ENCODE measurements at places on chromosomes 16 and 17.

- no peak overlapping the region for H3K27ac ChIP-seq
- no peaks in the 10 kb centered on the region for H3K4me1 ChIP-seq
- H3K36me3 ChIP-seq = no peaks in the 10 kb centered on the region
These were observed 82.9 kb upstream of the GPRC5B start for GRCh38 chr16:19967561-19967960.

GRCh38 chr16:55811811-55812210 is 21.1 kb downstream of the CES1 start:
- no peaks in the 10 kb centered on the region for H3K27me3 ChIP-seq
- no peak for DNase-seq

- no peak overlapping the region for H3K27ac ChIP-seq
- no peak for DNase-seq
- no peak overlapping the region for H3K4me3 ChIP-seq
- H3K27me3 ChIP-seq = peaks cover 7% of the 10 kb centered on the region
These were observed 11.6 kb upstream of the NTN1 start for GRCh38 chr17:9009737-9010136.

DNA sequence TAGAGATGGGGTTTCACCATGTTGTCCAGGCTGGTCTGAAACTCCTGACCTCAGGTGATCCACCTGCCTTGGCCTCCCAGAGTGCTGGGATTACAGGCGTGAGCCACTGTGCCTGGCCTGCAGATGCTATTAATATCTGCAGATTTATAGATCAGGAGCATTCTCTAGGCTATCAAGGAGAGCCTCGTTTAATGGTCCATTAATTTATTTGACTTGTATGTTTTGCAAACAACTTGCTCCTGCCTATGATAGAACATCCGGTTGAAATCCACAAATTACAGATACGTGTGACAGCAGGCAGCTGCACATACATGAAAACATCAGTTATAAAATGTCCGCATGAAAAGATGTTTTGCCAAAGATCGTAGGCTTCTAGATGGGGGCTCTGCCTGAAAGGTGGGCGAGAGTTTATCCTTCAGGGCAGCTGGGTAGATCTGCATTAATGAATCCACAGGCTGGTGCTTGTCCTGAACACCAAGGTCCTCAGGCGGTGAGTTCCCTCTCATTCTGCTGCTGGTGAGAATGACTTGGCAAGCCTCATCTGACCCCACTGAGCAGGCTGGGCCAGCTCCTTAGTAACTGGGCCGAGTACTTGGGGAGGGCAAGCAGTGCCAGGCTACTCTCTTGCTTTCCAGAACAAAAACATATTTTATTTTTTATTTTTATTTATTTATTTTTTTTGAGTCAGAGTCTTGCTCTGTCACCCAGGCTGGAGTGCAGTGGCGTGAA is 37.1 kb upstream of the MGAT5B start:
- DNase-seq = no peak
- H3K27me3 ChIP-seq = peaks cover 21% of the 10 kb centered on the region
- no peaks in the 10 kb centered on the region for H3K36me3 ChIP-seq
- no peaks in the 10 kb centered on the region for H3K4me1 ChIP-seq

DNA sequence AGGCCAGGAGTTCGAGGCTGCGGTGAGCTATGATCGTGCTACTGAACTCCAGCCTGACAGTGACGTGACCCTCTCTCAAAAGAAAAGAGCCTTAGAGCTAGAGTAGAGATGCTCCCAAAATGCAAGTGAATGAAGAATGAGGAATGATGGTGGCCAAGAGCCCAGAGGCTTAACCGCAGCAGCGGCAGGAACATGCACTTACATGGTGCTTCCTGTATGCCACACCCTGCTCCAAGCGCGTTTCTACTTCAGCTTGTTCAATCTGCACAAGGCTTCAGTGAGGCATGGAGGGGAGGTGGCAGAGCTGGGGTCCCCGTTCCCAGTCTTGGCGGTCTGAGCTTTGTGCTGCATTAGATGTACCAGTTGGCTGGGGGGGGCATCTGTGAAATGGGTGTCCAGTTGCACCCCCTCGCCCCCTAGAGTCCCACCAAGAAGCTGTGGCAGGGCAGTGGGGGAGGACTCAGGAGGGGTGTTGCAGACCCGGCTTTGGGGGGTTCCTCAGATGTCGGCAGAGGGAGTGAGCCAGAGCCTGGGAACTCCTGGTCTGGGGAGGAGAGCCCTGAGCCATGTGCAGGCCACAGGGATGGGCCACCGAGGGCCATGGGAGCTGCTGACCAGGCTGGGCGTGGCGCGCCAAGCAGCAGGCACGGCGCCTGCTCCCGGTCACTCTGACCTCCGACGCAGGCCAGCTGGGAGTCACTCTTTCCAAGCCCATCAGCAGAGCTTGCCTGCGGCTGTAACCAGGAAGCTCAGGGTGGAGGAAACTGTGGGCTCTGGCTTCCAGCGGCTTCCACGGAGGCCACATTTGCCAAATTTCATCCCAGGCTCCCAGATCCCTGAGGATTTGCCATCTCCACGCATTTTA is 260.1 kb downstream of the PARN start:
- H3K27ac ChIP-seq = peak overlapping the region; percentile 76
- no peaks in the 10 kb centered on the region for H3K27me3 ChIP-seq
- DNase-seq = peak; percentile 86
- H3K36me3 ChIP-seq = no peaks in the 10 kb centered on the region

DNA sequence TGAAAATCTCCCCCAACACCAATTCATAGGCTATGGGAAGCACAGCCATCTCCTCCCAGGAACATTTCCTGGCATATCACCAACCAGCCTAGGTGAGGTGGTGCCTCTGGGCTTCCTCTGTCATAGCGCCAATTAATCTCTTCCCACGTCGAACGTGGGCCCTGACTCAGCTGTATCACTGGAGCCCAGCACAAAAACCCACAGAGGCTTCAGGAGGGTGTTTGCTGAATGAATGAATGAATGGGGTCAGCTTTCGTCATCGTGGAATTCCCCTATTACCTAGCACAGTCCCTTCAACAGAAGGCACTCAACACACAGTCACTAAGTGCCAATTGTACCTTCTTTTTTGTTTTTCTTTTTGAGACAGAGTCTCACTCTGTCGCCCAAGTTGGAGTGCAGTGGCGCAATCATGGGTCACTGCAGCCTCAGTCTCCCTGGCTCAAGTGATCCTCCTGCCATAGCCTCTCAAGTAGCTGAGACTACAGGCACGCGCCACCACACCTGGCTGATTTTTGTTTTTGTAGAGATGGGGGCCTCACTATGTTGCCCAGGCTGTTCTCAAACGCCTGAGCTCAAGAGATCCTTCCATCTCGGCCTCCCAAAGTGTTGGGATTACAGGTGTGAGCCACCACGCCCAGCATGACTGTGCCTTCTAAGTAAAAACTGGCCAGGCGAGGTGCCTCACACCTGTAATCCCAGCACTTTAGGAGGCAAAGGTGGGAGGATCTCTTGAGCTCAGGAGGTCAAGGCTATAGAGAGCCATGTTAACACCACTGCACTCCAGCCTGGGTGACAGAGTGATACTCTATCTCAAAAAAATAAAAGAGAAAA is 4.1 kb downstream of the ZNF688 start:
- H3K36me3 ChIP-seq = peaks cover 9% of the 10 kb centered on the region
- no peaks in the 10 kb centered on the region for H3K27me3 ChIP-seq
- H3K27ac ChIP-seq = no peak overlapping the region
- peaks cover 11% of the 10 kb centered on the region for H3K4me1 ChIP-seq
- no peak for DNase-seq
- no peak overlapping the region for H3K4me3 ChIP-seq

DNA sequence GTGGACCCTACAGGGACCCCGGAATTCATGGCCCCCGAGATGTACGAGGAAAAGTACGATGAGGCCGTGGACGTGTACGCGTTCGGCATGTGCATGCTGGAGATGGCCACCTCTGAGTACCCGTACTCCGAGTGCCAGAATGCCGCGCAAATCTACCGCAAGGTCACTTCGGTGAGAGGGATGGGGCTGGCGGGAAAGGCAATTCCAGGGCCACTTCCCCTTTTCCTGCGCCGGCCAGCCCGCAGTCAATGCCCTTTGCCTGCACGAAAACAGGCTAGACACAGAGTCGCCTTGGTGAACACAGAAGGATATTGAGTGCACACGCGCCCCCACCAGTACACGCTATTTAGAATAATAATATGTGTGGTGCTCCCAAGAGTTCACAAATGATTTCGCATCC is 4.0 kb downstream of the WNK4 start:
- no peak overlapping the region for H3K27ac ChIP-seq

DNA sequence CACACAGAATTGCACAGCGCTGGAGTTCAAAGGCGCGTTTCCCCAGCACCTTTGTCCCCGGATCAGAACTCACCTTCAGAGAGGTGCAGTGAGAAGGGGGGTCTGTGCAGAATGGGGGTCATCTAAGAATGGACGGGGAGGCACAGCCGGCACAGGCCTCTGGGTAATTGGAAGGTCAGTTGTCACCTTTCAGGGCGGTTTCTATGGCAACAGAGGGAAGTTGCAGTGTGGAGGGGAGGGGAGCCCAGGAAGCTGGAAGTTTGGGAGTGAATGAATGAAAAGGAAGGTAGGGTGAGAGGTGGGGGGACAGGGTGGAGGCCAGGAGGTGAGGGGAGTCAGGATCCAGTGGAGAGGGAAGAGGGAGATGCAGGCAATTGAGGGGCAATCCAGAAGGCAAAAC is 12.4 kb upstream of the KCNG4 start:
- peaks cover 8% of the 10 kb centered on the region for H3K27me3 ChIP-seq
- DNase-seq = no peak

GRCh38 chr16:68538880-68539701 is at the start of gene ZFP90:
Gene ZFP90 (plus strand): TSS chr16:68539291. CDS start chr16:68539793, 502 bp downstream.
- peaks cover 3% of the 10 kb centered on the region for H3K36me3 ChIP-seq
- peak within 1 kb of the TSS; percentile 80 for H3K27ac ChIP-seq
- DNase-seq = peak; percentile 94
- H3K4me3 ChIP-seq = peak within 1 kb of the TSS; percentile 100
- no peaks in the 10 kb centered on the region for H3K27me3 ChIP-seq
- H3K4me1 ChIP-seq = no peaks in the 10 kb centered on the region
